Germinal center (tissue), 1 donor: ENCODE measurements at places on chromosomes 2 and 18.

- no peak for DNase-seq
Observed at GRCh38 chr2:497770-498492, 179.3 kb downstream of the TMEM18 start.

DNA sequence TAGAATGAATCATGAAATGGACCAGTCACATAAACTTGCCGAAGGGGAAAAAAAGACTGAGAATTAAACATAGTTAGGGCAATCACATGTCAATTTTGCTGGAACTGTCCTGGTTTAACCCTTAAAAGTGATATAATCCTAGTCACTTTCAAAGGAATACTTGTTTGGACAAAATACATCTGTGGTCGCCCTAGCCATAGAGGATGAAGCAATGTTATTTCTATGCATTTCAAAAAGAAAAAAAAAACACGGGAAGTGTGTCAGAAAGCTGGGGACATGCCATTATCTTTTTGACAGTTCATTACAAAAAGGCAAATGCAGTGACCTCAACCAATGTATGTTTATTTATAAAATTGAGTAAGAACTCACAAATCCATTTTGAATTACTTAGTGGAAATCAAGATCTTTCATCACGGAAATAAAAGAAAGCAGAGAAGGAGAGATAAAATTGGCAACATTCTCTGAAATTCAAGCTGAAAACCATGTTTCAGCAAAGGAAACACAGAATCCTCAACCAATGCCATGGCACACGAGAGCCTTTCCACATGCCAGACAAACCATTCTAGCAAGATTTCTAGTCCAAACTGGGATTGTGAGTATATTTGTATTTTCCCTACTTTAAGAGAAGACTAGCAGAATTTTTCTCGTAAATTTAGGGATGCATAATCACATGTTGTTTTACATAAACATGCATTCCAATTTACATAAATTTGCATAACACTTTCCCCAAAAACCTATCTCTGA lies 854.3 kb upstream of the ACVR2A start:
- no peak for DNase-seq

DNA sequence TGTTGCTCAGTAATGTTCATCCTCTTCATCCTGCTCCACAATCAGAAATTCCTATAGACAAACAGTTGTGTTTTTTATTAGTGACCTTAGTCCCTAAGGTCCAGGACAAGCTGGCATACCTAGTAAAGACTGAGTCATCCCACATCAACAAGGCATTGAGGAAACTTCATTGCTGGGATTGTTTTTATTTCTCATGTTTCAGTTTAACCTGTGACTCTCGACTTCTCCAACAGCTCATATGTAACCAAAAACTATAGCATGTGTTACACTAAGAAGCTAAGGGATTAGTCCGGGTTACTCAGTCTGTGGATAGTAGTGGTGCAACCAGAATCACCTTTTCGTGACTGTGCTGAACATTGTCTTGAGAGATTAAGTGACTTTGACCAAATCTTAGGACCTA lies 292.1 kb downstream of the RDH14 start:
- no peak for DNase-seq

DNA sequence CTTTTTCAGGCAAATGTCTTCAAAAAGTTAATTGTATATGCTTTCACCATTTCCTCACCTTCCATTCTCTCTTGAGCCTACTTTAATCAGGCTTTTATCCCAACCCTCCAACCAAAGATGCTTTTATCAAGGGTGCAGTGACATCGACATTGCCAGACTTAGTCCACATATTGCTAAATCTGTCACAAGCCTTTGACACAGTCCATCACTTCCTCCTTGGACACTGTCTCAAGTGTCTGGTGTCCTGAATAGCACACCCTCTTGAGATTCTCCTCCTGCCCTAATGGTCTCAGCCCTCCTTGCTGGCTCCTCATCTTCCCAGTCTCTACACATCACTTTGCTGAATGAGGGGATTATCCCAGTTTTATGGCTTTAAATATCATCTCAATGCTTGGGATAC lies 147.5 kb upstream of the SLC39A10 start:
- DNase-seq, result no peak
